ENCODE measurements at places on chromosomes 2 and 18.

DNA sequence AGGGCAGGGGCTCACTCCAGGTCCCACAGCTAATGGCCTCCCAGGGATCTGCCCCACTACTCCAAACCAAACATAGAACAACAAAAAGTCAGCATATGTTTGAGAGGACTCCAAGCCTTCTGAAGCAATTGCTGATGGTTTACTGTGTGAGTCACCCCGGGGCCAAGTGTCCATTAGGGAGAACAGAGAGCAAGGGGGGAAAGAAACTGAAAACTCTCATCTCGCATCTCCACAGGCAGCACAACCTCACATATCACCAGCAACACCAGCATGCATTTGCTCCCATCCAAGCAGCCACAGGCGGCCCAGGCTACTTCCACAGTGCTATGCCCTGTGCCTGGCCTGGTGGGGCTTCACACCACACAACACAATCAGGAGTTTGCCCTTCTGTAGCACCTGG is 39.1 kb downstream of the CYRIA start:
- DNase-seq: peak; percentile 67

- DNase-seq: no peak
Observed at GRCh38 chr18:60445341-60445740, 72.8 kb upstream of the MC4R start.

DNA sequence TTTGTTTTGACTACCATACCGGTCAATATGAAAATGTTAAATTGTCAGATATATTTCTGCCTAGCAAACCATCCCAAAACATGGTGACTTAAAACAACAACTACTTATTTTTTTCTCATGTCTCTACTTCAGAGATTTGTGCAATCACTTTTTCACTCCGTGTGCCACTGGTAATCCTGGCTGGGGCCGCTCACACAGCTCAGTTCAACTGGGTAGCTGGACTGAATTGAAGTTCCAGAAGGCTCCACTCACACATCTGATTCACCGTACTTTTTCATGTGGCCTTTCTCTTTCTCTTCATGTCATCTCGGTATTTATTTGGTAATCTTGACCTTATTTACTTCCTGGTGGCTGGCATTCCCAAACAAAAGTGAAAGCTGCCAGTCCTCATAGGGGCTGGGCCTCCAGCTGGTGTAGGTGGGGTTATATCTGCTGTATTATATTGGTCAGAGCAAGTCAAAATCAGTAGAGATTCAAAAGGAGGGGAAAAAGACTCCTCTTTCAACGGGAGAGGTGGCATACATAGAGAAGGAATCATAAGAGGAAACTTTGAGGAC is 513.9 kb upstream of the NXPH2 start:
- DNase-seq: peak; percentile 44

DNA sequence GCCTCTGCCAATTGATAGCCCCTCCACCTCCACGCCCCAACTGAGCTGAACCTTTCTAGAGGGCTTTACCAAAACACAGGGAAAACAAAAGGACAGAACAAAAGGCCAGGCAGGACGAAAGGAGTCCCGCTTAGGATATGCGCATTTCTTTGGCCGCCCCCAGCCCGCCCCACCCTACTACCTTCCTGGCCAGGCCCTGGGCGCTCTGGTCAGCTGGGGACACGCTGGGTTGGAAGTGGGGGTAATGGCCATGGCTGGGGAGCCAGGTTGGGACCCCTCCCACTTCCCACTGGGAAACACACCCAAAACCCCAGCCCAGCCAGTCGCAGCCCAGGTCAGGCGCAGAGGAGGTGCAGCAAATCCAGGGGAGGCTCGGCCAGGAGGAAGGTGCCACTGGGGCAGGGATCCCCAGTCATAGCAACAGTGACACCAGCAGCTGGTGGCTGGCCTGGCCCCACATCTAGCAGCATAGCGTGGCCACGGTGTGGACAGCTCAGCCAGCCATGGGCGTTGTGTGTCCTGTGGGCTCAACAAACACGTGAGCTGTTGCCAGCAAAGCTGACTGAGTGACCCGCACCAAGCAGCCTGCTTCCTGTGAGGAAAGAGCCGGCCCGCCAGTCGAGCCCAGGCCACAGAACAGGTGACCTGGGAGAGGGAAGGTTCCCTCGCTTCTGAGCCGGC is 24.6 kb upstream of the B3GNT7 start:
- no peak for DNase-seq

DNA sequence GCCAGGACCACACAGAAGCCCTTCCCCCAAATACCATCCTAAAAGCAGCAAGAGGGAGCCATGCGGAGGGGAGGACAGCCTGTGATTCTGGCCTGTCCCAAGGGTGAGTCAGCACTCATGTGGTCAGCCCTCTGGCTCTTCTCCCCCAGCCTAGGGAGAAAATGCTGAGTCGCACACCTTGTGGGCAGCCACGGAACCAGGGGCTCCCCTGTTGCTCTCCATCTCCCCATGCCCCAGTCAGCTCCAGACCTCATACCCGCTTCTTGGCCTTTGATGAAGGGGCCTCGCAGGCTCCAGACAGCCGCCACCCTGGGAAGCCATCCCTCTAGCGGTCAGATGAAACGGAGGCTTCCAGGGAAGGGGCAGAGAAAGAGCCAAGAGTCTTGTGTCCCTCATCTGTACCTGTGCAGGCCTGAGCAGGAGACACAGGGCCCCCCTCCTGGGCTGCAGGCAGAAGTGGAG is 181.3 kb upstream of the SIX2 start:
- peak; percentile 62 for DNase-seq

Measured in kidney tubule cell (primary cell).